Activated T-cell treated with anti-CD3 and anti-CD28 coated beads for 24 hours (primary cell): ENCODE measurements at places on chromosomes 1 and 21.

DNA sequence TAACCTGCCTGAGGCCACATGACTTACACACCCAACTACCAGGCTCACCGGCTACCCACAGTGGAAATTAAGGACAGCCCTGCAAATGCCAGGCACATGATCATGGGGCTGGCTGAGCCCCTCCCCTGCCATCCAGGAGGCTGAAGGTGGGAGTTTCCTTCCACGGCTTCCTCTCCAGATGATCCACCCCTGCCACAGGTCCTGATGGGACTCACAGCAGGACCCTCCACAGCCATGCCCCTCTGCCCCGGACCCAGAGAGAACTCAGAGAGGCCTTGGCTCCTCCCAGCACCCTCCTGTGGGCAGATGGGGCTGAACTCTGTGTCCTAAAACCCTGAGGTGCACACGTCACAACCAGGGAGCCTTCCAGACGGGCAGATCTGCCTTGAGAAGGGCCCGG lies 29.1 kb upstream of the CASZ1 start:
- DNase-seq: no peak

GRCh38 chr1:201228011-201228983 lies 37.7 kb downstream of the IGFN1 start:
- DNase-seq: no peak

- DNase-seq: no peak
Measured at GRCh38 chr1:24097663-24098062, 14.3 kb downstream of the MYOM3 start.

DNA sequence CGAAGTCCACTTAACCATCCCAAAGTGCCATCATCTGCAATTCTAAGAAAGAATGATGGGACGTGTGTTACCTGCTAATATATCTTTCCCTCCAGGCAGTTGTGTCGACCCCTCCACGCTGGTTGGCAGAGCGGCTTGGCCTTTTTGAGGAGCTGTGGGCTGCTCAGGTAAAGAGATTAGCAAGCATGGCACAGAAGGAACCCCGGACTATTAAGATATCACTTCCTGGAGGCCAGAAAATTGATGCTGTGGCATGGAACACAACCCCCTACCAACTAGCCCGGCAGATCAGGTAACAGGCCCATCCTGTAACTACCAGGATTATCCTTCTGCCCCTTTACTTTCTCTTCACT lies 520 bp downstream of the TARS2 start:
- no peak for DNase-seq

DNA sequence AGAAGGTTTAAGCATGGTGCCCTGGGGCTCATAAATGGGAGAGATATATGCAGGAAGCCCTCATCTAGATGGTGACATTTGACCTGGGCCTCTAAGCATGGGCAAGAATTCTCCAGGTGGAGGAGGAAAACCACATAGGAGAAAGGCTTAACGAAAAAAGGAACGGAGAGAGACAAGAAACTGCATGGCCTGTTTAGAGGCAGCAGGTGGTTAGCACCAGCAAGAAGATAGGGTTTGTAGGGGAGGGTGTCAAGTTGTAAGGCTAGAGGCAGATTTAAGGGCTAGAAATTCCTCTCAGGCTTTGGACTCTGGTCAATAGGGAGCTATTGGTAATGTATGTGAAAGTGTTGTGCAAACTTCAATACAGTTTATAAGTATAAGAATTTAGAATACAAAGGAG lies 8.2 kb upstream of the MAPKAPK2 start:
- DNase-seq: no peak

- DNase-seq: no peak
Measured at GRCh38 chr1:31249854-31250253, 10.2 kb upstream of the NKAIN1 start.

- no peak for DNase-seq
Measured at GRCh38 chr1:34916104-34916503, 13.3 kb downstream of the DLGAP3 start.

- DNase-seq: no peak
Measured at GRCh38 chr1:170261669-170262068, 115.9 kb downstream of the NTMT2 start.

- no peak for DNase-seq
Measured at GRCh38 chr1:47776667-47777131, 220.5 kb downstream of the TRABD2B start.

DNA sequence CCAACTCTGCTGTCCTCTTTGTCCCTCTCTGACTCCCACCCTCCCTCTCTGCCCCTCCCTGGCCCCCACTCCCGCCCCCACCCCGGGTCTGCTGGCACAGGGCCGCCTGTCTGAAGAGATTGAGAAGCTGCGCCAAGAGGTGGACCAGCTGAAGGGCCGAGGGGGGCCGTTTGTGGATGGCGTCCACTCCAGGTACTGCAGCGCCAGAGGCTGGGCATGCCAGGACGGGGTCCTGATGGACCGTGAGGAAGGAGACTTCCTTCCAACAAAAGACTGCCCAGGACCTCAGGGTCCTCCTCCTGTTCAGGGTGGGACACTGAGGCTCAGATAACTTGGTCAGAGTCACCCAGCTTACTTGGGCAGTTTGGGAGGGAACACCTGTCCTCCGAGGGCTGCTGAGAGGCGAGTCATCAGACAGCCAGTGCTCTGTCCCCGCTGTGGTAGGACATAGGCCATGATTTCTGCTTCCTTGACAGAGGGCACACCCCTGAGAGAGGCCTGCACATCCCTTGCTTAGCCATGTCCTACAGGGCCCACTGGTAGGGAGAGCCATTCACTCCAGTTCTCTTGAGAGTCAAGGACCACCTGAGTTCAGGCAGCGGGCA lies 23.4 kb downstream of the PPFIA4 start:
- no peak for DNase-seq

GRCh38 chr1:53086491-53087070 lies 24.6 kb downstream of the PODN start:
- no peak for DNase-seq

- no peak for DNase-seq
Measured at GRCh38 chr1:119475866-119476439, 31.1 kb upstream of the HSD3B1 start.

- no peak for DNase-seq
Measured at GRCh38 chr1:167135281-167135840, 41.5 kb downstream of the STYXL2 start.

DNA sequence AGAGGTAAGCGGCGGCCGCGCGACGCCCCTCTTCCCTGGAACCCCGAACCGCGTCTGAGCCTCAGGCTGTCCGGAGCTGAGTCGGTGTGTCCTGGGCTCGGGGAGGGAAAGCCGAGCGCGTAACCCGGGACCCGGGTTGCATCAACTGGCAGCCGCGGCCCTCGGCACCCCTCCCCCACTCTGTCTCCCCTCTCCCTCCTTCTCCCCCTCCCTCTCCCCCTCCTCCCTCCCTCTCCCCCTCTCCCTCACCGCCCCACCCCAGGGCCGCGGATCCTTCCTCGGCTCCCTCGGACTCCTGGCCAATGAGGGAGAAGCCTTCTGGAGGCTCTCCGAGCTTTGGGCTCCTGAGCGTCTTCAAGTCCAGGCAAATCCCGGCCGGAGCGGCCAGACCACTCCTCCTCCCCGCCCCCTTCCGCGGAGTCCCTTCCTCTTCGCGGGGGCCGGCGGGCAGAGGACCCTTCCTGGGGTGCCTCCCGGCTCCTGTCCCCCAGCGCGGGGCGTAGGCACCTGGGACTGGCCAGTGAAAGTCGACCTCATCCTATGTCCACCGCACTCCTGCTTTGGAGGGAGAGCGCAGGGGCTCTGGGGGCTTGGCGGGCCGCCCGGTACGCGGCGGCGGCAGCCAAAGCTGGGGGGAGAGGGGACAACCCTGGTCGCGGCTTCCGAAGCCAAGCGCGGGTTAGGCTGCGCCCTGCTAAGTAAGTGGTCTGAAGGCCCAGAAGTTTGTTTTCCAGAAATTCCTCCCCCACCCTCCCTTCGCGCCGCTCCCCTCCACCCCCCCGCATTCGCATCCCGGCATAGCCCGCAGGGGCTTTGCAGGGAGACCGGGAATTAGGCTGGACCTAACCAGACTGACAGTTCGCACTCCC lies 850 bp downstream of the SESN2 start:
- no peak for DNase-seq

- DNase-seq: no peak
Measured at GRCh38 chr1:192814805-192815204, 6.0 kb downstream of the RGS2 start.

DNA sequence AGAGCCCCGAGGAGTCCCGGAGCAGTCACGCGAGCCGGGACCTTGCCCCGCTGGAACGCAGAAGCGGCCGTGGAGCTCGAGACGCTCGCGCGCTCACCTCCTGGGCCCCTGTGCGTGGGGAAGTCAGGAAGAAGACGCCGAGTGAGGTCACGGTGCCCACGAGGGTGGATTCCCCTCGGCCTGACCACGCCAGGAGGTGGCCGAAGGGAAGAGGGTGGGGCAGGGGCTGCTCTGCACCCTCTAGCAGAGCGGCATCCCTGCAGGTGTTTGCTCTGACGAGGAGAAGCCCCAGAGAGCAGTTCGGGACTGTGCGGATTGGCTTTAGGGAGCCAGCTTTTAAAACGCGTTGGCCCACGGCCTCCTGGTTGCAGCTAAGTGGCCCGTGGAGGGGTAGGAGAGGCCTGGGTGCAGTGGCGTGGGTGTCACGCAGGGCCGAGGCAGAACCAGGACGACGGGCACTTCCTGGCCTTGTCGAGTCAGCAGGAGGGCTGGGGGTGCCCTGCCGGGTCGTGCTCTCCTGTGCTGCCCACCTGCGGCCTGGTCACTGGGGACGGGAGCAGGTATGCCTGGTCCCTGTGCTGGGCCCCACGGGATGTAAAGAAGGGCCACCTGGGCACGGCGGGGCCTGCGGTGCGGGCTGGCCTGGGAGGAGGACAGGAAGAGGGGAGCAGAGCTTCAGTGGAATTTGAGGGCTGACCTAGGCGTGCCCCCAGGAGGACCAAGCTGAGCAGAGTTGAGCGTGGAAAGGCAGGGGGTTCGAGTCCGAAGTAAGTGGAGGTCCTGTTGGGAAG lies 1.0 kb downstream of the PDXK start:
- no peak for DNase-seq

DNA sequence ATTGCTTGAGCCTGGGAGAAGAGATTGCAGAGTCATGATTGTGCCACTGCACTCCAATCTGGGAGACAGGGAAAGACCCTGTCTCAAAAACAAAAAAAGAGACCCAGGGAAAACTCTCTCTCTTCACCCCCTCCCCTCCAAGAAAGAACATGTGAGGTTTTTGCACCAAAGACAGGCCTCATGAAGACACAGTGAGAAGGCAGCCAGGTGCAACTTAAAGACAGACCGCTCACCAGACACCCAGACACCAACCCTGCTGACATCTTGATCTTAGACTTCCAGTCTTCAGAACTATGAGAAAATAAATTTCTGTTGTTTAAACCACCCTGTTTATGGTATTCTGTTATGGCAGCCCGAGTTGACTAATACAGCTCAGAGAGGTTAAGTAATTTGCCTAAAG lies 13.3 kb upstream of the LRRC8D start:
- DNase-seq: no peak

DNA sequence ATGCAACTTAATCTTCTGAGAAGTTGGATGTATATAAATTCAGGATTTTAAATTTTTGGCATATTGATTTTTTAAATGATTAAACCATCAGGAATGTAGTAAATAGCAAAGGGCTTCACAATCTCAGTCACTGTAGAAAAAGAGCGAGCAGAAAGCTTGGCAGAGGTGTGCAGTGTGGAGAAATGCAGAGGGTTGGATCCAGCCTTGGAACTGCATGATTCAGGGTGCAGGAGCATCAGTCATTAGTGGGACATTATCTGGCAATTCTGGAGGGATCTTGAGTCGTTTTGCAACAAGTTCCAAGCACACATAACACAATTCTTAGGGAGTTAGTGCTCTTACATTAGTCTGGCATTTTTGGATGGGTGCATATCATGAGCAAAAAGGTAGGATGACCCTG lies 267.9 kb downstream of the PLA2G4A start:
- DNase-seq: no peak

- DNase-seq: no peak
Measured at GRCh38 chr1:199279872-199280645, 641.2 kb downstream of the PTPRC start.

GRCh38 chr1:236800002-236800620 lies 5.0 kb downstream of the MTR start:
- DNase-seq: no peak

DNA sequence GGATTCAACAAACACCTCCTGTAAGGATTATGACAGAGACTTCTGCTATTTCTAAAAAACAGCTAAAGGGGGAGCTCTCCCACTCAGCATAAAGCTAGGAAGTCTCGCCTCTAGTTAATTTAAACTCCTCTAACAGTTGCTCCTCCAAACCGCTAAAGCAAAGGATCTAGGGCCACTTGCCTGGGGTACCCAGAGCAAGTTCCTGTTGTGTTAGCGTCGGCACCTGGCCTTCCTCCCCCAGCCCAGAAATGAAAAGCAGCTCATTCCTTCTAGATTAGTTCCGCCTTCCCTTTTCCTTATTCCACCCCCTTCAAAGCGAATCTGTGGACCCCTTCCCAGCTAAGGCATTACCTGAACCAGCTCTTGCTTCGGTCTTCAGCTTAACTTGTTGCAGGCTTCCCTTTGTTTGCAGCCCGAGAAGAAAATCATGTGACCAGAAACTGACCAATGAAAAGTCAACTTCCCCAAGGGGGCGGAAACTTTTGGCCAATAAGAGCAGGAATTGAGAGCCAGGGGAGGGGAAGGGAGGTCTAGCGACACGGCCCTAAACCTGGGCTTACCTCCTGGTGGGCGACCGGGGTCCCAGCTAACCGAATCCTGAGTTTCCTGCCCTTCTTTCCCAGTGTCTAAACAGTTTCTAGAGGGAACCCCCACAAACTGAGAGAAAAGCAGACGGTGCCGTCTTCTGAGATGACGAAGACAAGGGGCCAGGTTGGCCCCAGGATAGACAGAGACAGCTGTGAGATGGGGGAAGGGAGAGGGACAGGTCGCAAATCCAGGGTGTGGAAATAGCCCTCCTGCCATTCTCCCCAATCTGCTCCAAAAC lies at the start of gene PBXIP1:
TSS of gene PBXIP1 (minus strand) at position 382 of the 826 bp plus-strand sequence. CDS start 2,378 bp downstream, outside the sequence.
- DNase-seq: peak; percentile 79

DNA sequence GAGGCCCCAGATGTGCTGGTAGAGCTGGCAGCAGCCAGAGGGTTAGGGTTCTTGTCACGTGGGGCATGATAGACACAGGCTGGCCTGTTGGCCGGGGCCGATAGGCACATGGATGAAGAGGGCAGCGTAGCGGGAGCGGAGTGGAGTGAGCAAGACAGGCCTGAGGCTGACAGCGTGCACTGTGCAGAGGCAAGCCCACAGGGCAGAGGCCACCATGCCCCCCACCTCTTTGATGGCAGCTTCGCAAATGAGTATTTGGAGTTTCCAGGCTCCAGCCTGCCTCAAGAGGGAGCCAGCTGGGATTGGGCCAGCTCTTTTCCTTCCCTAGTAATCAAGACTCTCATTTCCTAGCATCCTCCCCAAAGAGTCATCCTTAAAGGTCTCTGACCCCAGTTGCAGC lies 43.5 kb downstream of the TMCC2 start:
- DNase-seq: no peak

DNA sequence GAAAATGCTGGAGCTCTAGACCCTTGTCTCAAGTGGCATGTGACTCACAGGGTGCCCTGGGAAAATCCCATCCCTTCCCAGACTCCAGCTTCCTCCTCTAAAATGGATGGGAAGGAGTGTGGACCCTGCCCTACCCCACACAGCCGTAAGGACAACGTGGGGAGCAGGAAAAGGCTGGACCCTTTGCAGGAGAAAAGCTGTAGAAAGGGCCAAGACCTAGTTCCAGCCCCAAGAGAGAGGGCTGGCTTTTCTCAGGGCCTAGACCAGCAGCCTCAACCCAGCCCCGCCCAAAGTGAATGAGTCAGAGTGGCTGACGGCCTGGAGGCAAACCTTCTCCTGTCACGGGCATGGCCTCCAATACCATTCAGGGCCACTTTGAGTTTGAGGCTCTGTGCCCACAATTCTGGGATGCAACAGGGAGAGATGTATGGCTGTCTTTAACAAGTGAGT lies 1.1 kb downstream of the LAMB3 start:
- DNase-seq: peak; percentile 49
